Esophagus squamous epithelium (tissue), 5 donors: ENCODE measurements at places on chromosomes 4 and X.

DNA sequence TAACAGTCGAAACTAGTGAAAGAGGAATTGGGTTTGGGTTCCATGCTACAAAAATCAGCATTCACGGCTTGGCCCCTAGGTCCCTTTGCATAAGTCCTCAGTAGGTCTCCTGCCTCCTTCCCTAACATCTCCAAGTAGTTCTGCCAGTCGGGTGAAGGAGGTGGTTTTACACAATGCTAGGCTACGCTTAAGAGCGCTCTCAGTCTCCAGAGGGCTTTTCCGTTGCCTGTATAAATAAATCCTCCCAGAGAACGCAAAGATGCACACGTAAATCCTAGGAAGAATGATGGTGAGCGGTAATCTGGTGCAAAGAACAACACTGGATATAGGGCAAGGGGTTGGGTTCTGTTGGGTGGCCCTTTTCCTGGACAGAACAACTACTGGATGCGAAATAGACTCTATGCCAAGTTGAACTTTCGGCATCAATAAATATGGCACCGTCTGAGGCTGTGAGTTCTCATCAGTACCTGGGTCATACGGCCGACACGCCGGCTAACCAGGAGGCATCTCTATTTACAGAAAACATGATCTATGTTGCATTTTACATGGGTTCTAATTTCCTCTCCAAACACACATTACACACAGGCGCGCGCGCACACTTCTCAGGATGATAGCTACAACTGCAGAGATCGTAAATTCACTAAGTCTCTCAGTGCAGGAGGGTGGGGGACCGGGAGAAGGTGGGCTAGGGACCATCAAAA lies 1.3 kb downstream of the CAMK2D start:
- DNase-seq, result peak; percentile 9

DNA sequence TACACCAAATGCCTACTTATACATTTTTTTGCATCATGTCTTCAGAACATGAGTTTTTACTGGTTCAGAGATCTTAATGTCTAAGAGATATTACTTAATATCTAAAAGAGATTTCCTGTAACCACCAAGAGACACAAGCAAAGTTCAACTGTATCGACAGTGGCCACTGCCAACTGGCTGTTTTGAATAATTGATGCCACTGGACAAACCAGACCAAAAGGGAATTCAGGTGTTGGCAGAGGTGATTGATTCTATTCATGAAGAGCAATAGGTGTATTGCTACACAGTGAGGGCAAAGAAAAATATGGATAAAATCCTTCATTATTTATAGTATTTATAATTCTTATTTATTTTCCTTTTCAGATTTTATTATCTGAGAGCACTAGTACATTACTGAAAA lies 58.5 kb upstream of the ANKRD17 start:
- no peak for DNase-seq

DNA sequence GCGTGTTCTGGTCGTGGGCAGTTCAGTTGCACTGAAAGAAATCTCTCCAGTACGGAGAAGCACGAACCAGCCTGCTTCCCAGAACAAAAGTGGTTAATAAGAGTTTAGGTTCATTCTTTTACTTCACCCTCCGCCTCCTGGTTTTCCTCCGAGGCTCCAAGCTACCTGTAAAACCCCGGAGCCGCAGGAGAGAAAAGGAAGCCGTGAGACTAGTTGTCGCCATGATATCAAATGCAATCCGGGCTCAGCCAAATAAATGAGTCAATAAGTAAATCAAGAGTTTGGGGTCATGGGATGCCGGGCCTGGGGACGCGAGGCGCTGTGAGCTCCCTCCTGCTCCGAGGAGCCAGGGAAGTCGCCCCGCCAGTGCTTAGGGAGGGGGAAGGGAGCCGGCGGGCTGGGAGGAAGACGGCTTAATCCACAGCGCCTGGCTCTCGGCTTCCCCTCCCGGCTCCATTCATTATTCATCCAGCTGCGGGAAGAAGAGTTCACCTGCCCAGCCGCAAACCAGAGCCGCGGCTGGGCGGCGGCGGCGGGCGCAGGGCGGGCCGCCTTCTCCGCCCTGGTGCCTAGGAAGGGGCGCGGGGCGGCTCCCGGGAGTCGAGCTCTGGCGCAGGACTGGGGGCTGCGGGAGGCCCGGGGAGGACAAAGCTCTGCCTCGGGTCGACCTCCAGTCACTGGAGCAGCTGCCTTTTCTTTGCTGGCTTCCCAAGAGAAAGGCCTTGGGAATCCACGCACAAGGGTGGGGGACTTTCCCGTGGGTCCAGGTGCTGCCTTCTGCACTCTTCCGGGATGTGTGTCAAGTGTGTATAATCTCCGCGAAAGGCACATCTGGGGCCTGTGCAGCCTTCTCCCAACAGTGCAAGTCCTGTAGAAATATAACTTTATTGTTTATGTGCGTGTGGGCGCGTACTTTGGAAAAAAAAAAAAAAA lies 1.7 kb downstream of the FRAS1 start:
- DNase-seq, result no peak

- DNase-seq, result no peak
These were observed 79.0 kb downstream of the SOX3 start for GRCh38 chrX:140425712-140426395.

GRCh38 chr4:93876754-93877153 lies 48.2 kb downstream of the ATOH1 start:
- DNase-seq, result no peak

DNA sequence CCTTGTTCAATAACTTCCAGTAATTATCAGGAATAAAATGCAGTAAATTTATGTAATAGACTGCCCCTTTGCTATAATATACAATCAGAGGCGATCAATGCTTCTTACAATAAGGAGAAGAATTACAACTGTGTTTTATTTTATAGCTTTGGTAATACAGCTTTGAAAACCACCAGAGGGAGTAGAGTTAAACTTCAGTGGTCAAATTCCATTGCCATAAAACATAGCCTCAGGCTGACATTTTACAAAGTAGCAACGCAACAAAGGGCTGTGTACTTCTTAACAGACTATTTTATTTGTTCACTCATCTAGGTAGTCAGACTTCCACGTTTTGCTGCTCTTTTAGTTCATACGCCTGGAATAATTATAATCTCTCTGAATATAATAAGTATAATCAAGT lies 58.5 kb downstream of the TEX13C start:
- DNase-seq, result no peak

DNA sequence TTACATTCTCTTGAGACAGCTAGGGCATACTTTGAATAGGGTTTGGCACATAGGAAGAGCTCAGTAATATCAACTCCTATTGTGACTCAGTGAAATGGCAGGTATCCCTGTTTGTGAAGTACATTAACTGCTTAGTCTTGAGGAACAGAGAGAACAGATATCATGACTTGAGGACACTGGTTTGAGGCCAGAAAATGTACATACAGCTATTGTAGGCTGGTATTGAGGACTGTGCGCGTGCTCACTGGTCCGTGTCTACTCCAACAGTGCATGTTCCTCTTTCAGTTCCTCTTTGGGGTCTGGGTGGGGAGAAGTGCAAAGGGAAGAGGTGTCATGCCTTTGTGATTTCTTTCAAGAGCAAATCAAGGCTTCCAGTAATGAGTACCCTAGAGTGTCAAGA lies 34.6 kb upstream of the TBC1D9 start:
- no peak for DNase-seq

GRCh38 chr4:69601065-69601464 lies 38.4 kb downstream of the UGT2A2 start:
- no peak for DNase-seq

- no peak for DNase-seq
These were observed 381 bp downstream of the TXK start for GRCh38 chr4:48133669-48134068.

DNA sequence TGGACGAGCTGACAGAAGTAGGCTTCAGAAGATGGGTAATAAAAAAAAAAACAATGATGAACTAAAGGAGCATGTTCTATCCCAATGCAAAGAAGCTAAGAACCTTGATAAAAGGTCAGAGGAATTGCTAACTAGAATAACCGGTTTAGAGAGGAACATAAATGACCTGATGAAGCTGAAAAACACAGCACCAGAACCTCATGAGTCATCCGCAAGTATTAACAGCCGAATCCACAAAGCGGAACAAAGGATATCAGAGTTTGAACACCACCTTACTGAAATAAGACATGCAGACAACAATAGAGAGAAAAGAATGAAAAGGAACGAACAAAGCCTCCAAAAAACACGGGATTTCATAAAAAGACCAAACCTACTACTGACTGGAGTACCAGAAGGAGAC lies 10.5 kb downstream of the NELFA start:
- no peak for DNase-seq

GRCh38 chr4:152634110-152634760 lies 45.6 kb downstream of the TMEM154 start:
- DNase-seq, result no peak

- no peak for DNase-seq
These were observed 162.8 kb downstream of the ARHGAP24 start for GRCh38 chr4:85637778-85638177.

GRCh38 chr4:24244663-24245490 lies 339.5 kb downstream of the DHX15 start:
- DNase-seq, result no peak

- DNase-seq, result no peak
These were observed 48.8 kb downstream of the DKK2 start for GRCh38 chr4:106987311-106987710.

GRCh38 chrX:47572773-47573340 lies 9.4 kb upstream of the TIMP1 start:
- no peak for DNase-seq
